ENCODE measurements at places on chromosomes 1 and 21.

DNA sequence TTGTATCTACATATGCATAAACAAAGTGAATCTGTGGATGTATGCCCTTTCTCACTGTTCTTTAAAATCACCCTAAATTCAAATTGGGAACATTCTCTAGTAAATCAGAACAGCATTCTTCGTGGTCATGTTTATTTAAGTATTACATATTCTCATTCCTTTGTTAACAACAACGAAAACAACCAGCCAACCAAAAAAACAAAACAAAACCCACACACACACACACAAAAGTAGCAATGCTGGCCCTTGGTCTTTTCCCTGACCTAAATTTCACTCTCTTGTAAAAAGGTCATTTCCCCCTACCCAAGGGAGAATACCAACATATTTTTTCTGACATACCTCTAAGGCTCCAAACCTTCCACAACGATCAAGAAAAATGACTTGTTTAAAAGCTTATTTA lies 102.6 kb downstream of the NRIP1 start:
- no peak for DNase-seq

DNA sequence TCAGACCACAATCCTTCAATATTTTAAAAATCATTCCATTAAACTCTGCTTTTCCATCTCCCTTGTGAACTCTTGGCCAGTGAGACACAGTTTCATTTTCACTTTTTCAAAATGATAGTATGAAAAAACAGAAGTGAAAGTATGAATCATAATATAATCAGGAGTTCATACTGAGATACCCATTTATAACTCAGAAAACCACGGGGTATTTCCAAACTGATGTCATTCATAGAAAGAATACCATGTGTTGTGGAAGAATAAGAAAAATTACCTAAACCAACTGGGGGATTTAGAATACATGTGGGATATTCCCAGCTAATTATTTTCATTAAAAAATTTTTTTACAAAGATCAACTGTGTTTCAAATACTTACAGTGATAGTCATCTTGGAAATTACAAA lies 149.9 kb downstream of the MRPL39 start:
- DNase-seq: peak; percentile 77

DNA sequence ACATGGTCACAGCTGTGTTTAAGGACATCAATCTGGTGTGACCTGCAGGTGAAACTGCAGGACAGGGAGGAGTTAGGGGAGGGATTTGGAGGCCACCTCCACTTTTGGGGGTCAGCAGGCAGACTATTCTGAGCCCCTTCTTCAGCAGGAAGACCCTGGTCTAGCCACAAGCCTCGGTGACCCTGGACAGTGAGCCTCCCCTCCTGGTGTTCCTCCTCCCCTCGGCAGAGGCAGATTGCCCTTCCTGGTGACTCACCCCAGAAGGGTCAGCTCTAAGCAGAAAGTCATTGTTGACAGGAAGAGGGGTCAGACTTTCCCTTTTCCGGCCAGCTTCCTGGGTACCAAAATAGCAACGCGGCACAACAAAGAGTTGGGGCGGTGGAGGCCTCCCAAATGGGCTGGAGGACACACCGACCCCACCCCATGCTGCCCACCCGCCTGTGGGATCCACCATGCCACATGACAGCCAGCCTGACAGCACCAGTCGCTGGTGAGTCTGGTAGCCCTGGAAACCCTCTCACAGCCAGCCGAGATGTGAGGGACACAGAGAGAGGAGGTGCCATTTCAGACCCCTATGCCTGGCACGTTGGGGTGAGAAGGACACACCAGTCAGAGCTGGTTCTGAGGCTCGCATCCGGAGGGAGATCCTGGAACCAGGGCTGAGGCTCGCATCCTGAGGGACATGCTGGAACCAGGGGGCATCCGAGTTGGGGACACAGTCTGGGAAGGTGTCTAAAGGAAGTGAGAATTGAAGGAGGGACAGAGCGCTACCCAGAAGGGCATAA lies 14.7 kb upstream of the CSF1 start:
- DNase-seq: peak; percentile 20

DNA sequence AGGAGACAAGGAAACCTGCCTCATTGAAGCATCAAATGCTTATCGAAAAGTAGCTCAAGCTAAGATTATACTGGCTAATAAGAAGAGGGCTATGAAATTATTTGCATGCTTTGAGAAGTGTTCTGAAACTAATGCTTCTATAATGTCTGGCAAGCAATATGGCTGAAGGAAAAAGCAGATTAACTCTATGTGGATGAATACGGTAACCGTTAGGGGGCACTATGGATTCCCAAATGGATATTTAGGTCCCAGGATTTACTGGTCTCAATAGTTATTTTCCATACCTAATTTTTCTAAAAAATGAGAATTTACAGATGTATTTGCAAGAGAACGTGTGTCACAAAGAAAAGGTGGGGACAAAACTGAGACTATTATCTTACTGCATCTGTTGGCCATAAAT lies 34.6 kb upstream of the RRP15 start:
- no peak for DNase-seq

Data from CD4-positive, alpha-beta T cell treated with Interleukin-4 for 4 hours (primary cell).